ENCODE measurements at places on chromosomes 1 and 21. TPM values are rescaled to one million over a fixed set of nuclear protein-coding genes. Genes with fewer than 3 reads are reported as not detected.

DNA sequence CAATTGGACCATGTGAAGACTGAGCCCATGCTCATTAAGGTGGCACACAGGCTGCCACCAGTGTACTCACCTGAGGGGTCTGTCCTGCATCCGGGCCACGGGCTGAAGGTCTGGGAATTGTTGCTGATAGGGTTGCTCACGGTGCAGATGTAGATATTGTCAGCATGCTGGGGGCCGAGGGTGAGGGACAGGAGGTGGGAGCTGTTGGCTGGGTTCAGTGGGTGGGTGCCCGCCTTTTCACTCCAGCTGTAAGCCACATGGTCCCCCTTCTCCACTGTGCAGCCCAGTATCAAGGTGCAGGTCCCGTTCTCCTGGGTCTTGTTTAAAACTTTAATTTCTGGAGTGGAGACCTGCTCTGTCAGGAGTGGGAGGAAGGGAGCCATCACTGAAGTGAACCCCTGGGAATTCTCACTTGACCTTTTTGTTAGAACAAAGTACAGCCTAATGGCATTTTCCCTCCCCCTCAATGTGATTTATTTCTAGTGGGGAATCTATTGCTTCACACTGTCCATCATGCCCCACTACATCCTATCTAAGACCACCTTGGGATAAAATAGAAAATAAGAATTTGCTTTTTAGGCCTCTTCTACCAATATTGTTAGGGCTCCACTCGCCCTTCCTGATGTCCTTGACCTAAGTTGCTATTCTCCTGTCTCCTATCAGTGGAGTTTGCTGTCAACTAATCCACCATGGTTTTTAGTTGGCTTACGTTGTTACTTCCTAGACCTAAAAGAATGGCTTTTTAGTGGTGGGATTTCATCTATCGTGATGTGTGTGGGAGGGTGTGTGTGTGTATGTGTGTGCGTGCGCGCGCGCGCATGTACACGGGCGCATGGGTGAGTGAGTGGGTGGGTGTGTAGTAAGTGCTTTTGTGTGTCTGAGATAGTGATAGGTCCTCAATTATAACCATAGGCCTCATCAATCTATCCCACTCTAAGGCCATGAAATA is 12.0 kb downstream of the SLAMF1 start:
- DNase-seq, result no peak

DNA sequence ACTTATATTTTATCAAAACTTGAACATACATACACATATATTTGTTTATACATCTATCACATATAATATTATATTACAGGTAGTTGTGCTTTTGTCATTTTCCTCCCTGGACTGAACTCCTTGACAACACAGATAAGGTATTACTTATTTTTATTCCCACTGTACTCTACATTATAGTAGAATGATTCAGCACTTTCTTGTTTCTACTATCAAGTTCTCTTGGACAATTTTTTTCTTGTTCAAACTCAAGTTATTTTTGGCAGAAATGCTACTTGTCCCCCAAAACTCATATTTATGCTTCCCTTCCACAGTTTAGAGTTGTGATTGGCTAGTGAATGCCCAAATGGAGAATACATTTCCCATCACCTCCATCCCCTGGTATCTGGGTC is 10.8 kb upstream of the PTPRC start:
- DNase-seq, result no peak

DNA sequence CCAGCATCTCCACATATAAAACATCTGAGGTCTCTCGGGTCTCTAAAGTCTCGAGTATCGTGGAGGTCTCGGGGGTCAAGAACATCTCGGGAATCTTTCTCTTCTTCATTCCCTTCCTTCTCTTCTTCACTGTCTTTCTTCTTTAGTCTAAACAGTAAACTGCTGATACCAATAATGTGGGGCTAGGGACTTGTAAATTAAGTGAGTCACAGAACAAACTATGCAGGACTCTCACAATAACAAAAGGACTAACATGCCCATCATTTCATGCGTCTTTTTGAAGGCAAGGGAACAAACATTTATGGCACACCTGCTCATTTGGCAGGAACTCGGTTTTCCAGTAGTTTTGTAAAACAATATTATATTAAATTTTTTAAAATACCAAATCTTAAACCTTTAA is 32.4 kb downstream of the PRPF38A start:
- DNase-seq, result no peak

The TAS1R1 gene
- polyA plus RNA-seq, result 0.05 TPM

The TDRD10 gene
- 2.0 TPM for polyA plus RNA-seq

The OR2L5 gene
- not detected for polyA plus RNA-seq

The PYHIN1 gene
- 0.24 TPM for polyA plus RNA-seq

The KPRP gene
- polyA plus RNA-seq, result not detected
